ENCODE measurements at places on chromosomes 11 and 22.
A peak's percentile ranks its signal among the peaks of the same experiment; 100 is the strongest.

GRCh38 chr22:49369726-49370626 is 457.7 kb downstream of the BRD1 start:
- DNase-seq = no peak

DNA sequence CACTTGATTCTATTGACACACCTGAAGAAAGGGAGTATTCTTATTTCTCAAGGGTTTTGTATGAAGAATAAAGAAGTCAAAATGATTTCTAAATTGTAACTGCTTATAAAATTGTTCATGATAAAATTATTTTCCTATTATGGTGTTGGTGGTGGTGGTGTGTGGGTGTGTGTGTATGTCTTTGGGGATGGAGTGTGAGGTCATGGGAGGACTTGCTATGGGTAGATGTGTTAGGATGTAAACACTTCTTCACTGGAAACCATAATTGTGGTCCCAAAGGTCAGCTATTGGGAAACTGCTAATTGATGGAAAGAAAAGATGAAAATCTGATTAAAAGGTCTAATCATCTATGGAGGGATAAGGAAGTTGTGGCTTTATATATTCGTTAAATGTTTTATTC is 5.1 kb downstream of the TRIM22 start:
- no peak for DNase-seq

GRCh38 chr22:45413368-45414211 is at the start of the genes RIBC2 and SMC1B:
TSS of gene RIBC2 (plus strand) at chr22:45413693. CDS start at chr22:45413887, 194 bp downstream.
TSS of gene SMC1B (minus strand) at chr22:45413599. CDS start at chr22:45413567, 32 bp downstream.
- DNase-seq = peak; percentile 93

GRCh38 chr11:90585491-90585890 is 362.6 kb upstream of the CHORDC1 start:
- no peak for DNase-seq

Data from T-helper 2 cell (primary cell).